AG20443 (cell line): ENCODE measurements at places on chromosomes 1 and 21.

GRCh38 chr1:982765-983436 is 1.0 kb upstream of the PERM1 start:
- DNase-seq, result no peak

DNA sequence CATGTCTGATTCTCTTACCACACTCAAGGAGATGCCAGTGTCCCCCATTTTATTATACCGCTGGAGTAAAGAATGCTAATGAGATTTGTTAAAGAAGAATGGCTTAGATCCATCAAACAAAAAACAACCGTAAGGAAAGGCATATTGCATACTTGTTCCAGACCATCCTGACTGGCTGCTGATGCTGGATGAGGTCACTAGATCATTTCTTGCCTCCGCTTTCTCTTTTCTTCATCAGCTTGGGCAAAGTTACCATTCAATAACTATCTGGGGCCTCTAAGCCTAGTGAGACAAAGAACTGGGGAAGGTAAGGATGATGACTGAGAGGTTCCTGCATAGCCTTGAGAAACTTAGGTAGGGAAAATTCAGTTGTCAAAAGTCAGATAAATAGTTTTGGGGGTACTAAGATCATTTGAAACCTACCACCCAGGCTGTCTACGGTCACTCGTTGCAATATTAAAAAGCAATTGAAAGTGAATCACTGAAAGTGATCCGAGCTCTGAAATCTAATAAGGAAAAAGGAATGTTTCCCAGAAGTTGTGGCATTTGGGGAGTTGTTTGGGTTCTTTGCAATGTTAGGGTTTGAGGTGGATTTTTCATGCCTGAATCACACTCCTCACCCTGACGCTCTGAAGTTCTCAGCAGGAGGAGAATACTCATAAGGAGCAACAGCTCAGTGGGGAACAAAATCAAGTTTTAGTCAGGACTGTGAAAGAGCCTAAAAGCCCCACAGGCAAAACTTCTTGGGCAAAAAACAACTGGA is 176.8 kb downstream of the HHIPL2 start:
- DNase-seq, result peak; percentile 88

DNA sequence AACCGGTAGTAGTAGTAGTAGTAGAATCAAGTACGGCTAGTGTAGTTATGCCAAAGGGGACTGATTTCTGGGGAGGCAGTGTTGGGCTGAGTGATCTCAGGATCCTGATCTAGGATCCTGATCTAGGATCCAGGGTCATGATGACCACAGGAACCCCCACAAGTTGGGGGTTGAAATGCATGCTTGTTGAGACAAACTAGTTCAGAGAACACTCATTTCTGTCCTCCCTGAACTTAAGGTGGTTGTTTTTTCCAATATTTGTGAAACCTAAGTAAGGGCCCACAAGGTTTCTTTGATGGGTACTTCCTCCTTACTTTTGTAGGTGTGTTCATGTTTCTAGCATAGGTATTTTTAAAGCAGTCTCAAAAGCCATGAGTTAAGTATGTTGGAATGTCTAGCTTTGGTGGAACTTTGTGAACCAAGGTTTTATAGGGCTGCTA is 33.9 kb upstream of the PDC start:
- no peak for DNase-seq

- DNase-seq, result no peak
Measured at GRCh38 chr1:25873120-25873519, 2.4 kb downstream of the PAQR7 start.
